ENCODE measurements at places on chromosomes 2 and 18.

DNA sequence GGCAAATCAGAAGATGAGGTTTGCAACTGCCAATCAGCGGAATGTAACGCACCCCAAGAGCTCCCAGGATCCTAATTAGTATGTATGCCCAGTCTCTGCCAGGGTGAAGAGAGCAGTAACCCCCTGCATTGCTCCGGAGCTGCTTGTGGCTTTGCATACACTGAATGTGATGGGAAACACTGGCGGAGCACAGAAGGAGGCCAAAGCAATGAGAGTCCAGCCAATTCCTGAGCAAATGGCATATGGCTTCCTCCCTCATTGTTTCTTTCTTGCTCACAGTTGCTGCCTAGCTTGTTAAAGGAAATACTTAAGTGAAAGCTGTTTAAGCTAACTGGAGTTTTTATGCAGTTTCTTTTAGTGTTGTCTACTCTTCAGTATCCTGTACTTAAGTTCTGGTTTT lies 343.5 kb upstream of the NT5C1B start:
- DNase-seq, result no peak

- no peak for DNase-seq
These were observed 24.8 kb upstream of the KCNJ3 start for GRCh38 chr2:154673694-154674093.

- no peak for DNase-seq
These were observed 9.8 kb downstream of the LGALSL start for GRCh38 chr2:64463781-64464180.

GRCh38 chr18:7840411-7840810 lies 273.3 kb downstream of the PTPRM start:
- DNase-seq, result peak; percentile 10

GRCh38 chr2:174634130-174635014 lies 36.8 kb upstream of the WIPF1 start:
- peak; percentile 85 for DNase-seq

- no peak for DNase-seq
These were observed 94.2 kb upstream of the RAB27B start for GRCh38 chr18:54734059-54734458.

DNA sequence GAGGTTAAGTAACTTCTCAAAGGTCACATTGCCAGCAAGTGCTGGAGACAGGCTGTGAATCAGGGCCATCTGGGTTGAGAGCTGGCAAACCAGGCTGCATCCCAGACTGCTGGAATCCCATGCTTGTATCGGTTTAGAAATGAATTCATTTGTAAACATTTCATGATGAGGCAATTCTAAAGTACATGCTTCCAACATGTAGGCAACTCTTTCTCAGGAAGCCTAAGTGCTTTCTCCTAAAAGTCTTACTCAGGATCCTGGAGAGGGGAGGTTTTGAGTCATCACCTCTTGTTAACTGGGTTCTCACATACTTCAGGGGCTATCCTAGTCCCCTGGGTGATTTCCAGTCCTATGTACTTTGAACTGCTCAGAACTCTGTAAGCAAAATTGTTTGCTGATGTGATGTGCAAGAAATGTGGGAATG lies 416.5 kb downstream of the MEIS1 start:
- no peak for DNase-seq

- DNase-seq, result no peak
These were observed 325.4 kb upstream of the CDH7 start for GRCh38 chr18:65425366-65425765.

GRCh38 chr2:60512062-60512622 lies 41.3 kb downstream of the BCL11A start:
- DNase-seq, result no peak

DNA sequence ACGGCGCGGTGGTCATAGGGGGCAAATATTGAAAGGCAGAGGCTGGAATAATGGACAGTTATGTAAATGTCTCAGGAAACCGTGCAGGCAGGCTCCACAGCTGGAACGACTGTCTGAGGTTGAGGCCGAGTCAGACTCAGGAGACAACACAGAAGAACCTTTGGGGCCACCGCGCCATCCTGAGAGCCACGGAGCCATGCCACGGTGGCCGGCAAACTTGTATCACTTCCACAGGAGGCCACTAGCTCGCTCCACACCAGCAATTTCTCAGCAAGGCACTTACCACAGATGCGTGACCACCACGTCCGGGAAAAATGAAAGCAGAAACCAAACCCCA lies 156.7 kb upstream of the SALL3 start:
- no peak for DNase-seq

DNA sequence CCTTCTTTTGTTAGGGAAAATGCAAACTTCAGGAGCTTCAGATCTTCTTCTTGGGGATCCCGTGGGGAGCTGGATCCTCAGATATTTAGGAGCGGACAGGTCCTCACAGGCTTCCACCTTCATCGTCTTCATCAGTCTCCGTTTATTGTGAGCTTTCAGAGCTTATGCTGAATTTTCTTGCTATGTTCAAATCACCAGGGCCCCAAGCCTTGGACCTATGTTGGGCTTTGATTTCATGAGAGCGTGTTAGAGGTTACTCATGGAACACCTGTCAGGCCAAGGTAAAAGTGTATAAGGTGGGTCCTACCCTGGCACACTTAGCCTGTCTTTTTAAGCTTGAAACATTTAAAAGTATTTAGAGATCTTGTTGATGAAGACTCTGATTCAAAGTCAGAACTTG lies 212.9 kb downstream of the FAM210A start:
- no peak for DNase-seq

DNA sequence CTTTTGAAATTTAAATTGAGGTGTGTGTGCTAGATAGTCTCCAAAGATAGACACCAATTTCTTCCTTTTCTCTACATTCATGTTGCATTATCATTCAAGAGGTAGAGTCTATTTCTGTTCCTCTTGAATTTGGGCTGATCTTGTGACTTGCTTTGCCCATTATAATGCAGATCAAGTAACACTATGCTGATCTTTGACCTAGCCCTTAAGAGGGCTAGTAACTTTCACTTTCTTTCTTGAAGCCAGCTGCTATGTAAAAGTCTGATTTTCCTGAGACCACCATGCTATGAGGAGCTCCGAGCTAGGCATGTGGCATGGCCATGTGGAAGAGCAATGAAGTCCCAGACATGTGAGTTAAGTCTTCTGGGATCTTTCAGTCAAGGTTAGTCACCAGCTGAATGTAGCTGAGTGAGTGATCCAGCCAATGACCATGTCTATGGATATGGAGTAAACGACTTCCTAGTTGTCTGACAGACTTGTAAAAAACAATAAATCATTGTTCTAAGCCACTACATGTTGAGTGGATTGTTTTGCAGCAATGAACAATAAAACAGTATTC lies 189.4 kb upstream of the CWC22 start:
- no peak for DNase-seq

- no peak for DNase-seq
These were observed 695.1 kb downstream of the ZEB2 start for GRCh38 chr2:143824791-143825190.

GRCh38 chr2:203650860-203651613 lies 55.4 kb upstream of the CD28 start:
- no peak for DNase-seq

GRCh38 chr18:47619771-47620448 lies 310.5 kb downstream of the SMAD2 start:
- no peak for DNase-seq

DNA sequence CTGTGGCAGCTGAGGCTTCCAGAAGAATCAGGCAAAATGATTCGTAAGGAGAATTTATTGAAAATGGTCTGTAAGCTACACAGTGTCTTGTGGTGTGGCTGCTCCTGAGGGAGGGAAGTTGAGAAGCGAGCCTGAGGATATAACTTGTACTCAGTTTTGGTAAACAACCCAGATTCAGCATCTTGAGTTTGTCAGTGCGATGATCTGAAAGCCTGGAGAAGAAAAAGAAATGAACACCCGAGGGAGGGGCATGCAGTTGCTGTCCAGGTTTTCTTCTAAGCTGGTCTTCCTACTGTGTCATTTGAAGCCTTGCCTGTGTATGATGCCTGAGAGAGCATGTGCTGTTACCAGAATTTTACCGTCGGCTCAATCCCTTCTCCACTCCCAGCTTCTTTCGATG lies 87.3 kb downstream of the MAPK4 start:
- no peak for DNase-seq

GRCh38 chr2:169007356-169007755 lies 23.8 kb downstream of the ABCB11 start:
- no peak for DNase-seq

DNA sequence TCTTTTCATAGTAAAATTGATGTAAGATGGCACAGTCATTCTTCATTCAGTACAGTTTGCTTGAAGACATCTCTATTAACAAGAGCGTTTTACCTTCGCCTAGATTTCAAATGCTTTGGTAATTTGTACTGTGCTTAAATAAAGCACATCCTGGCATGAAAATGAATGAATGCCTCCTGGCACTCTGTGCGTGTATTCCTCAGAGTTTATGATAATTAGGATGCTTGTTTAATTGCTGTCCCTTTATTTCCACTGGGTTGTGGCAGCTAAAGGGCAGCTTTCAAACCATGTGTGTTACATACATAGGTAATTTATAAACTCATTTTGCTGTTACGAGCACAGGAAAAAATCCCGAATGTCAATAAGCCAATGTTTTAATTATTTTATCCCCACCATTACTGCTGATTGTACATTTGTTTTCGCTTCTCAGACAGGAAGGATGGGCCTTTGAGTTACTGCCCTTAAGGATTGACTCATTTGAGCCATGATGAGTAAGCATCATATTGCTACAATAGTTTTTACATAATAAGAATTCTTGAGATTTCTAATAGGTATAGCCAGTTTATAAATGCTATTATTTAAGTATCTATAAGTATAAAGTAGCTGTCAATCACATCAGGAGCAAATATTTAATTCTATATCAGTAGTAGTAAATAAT lies 516.5 kb downstream of the XIRP2 start:
- DNase-seq, result no peak

GRCh38 chr2:97857553-97857952 lies 138.2 kb downstream of the TMEM131 start:
- DNase-seq, result no peak

DNA sequence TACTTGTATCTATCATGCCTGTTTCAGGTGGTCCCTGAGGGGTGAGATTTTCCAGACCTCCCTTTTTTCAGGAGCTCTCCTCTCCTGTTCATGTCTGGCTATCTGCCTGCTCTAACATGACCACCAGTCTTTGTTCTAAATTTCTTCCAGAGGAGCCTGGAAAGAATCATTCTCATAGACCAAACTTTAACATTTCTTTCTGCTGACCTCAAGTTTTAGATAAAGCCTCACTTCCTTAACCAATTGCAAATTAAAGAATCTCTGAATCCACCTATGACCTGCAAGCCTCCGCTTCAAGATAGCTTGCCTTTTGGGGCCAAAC lies 97.6 kb downstream of the TEX51 start:
- no peak for DNase-seq

GRCh38 chr18:31438402-31438801 lies 9.1 kb upstream of the DSG3 start:
- no peak for DNase-seq

GRCh38 chr2:75582840-75583239 lies 22.1 kb upstream of the EVA1A start:
- DNase-seq, result no peak

DNA sequence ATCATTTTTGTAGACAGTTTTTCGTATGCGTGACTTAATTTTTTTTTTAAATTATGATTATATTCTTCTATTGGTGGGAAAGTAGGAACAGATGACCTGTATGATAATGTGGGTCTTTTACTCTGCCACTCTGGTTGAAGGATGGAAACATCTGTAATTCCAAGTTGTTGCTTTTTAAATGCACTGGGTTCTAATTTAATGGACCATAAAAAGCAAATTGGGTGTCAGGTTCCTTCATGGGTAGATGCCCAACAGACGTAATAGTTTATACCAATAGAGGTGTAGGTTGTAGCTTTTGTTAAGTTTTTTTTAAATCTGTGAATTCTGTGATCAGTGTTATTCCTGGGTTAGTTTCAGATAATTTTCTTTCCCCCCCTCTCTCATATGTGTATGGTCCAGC lies 117.6 kb downstream of the MAP4K4 start:
- no peak for DNase-seq

DNA sequence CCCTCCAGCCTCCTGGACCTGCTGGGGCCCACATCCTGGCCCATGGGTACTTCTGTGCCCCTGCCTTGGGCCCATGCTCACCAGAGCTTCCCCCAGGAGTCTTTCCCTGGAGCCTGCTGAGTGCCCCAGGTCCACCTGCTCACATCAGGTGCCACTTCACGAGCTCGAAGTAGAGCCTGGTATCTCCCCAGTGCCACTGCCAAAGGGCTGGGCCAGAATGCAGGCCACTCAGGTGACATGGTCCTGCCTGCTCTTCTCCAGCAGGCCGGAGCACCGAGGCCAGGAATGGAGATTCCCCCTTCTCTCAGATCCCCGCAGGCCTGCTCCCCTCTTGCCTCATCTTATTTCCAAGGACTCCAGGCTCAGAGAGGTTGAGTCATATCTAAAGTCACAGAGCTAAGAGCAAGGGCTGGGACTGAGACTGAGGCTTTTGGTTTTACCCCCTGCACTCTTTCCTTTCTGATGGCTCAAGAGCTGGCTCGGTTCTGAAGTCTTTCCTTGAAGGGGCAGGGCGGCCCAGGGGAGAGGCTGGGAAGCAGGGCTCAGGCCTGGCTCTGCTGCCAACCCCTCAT lies 79.2 kb downstream of the HS1BP3 start:
- DNase-seq, result no peak

- DNase-seq, result peak; percentile 81
These were observed 485 bp upstream of the GALNT3 start for GRCh38 chr2:165794536-165794928.

DNA sequence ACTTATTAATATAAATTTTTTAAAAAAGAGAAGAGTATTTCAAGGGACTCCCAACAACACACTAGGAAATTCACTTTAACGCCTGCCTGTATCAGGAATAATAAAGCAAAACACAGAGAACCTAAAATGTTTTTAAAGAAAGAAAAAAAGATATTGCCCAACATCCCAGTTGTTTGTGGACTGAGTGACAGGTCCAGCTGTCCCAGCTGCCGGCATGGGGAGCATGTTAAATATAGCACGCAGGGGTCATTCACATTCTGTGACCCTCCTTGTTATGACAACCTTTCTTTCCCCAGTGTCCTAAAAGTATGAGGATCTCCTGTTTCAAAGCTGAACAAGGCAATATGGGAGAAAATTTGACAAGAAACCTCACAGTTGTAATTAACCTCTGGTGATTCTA lies 4.4 kb downstream of the KLHL41 start:
- no peak for DNase-seq

- DNase-seq, result no peak
These were observed 999 bp downstream of the INSIG2 start for GRCh38 chr2:118089139-118089800.

DNA sequence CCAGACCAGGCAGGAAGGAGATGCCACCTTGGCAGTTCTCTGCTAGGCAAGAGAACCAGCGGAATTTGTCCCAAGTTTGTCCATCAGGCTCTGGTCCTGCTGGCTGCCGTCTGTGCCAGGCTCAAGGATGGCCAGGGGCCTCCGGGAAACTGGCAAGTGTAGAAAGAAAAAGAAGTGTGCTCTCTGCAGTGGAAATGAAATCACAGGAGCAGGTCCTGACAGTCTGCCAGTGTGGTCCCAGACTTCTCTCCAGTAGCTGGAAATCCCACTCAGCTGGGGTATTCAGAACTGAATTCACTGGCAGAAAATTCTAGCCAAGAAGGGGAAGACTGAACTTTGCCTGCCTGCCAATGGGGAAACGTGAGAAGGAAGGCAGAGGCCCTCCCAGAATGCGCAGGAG lies 91.0 kb downstream of the STPG4 start:
- no peak for DNase-seq

Measured in KG1 (cell line).